ENCODE measurements at places on chromosomes 6 and 20.

DNA sequence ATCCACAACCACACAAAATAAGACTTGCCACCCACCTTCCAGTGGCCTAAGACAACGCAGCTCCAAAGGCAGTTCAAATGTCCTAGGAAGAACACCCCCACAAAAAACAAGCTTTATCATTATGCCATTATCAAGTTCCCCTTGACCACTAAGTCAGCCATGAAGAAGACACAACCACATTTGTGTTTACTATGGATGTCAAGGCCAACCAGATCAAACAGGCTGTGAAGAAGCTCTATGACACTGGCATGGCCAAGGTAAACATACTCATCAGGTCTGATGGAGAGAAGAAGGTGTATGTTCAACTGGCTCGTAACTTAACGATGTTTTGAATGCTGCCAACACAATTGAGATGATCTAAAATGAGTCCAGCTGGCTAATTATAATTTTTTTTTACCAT is 26.1 kb downstream of the SEC63 start:
- no peak for DNase-seq

GRCh38 chr6:100228834-100229441 is 234.9 kb upstream of the MCHR2 start:
- peak; percentile 81 for DNase-seq

DNA sequence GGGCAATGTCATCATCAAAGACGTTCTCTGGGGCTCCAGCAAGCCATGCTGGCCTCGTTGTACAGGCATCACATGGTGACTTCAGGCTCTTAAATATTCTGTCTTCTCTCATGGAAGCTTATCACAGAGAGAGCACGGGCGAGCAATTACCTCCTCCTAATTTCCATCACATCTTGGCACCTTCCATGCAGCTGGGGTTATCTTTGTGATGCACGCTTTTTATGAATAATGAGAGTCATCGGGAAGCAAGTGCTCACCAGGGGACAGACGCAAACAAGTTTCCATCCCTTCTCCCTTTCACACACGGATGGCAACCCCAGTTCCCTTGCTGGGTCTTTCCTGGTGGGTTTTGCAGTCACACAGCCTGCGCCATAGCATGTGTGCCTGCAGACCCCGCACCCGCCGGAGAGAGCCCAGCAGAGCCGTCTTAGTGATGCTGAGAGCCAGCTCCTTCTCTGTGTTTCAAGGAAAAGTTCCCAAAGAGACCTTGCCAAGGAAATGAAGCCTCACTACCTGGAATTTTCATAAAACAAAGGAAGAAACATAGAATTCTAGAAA is 116.3 kb upstream of the AFDN start:
- DNase-seq, result no peak

- peak; percentile 25 for DNase-seq
Measured at GRCh38 chr6:144265390-144265789, 19.7 kb upstream of the UTRN start.

GRCh38 chr6:30744054-30744805 is at the start of gene IER3:
TSS of gene IER3 (minus strand) at chr6:30744547. CDS start at chr6:30744518, 29 bp downstream.
- peak; percentile 80 for DNase-seq

DNA sequence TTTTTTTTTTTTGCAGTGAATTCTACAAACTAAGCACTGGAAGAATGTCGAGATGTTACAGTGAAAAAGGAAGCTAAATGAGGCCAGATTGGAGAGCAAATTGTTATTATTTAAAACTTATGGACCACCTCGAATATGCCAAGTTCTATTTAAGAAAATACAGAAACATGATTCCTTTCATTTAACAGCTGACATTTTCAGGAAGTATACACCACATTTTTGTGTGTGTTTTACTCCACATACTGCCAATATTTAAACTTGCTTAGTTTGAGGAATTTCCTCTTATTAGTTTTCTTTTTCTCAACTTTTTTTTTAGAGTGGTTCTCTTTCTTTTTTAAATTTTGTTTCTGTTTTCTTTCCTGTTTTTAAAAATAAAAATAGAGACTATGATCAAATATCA is 37.0 kb upstream of the GCLC start:
- no peak for DNase-seq

- DNase-seq, result no peak
Measured at GRCh38 chr6:97462938-97463598, 180.1 kb upstream of the MMS22L start.

GRCh38 chr6:4914420-4915159 is 89.2 kb downstream of the RPP40 start:
- peak; percentile 70 for DNase-seq

DNA sequence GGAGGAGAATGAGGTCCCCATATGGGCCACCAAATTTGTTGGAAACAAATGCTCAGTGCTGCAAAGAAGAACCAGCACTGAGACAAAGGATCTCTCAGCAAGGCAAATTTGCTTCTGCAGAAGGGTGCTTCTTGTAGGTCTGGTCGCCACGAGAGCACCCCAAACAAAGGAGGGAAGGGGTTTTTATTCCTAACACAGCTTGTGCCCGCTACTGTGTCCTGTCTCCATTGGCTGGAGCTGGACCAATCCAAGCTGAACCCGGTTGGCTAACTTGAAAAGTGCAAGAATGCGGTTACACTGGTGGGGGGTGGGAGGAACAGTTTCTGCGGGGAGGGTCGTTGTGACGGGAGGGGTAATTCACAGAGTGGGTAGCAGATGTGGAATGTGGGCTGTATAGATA is 54.1 kb upstream of the TULP1 start:
- no peak for DNase-seq

DNA sequence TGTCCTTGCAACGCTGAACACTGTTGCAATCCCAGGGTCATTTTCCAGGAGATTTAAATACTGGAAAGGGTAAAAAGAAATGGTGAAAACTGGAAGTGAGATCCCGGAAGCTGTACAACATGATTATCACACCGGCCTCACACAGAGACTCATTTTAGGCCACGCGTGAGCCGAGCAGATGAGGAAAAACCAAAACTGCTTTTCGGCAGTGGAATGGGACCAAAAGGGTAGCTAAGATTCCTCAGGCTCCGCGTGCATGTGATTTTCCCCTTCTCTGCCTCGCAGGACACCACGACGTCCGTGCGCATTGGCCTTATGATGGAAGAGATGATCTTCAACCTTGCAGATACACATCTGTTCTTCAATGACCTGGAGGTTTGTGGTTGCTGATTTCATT is 213.7 kb downstream of the ZMYND8 start:
- no peak for DNase-seq

GRCh38 chr6:29676981-29677601 is 3.9 kb downstream of the ZFP57 start:
- no peak for DNase-seq

GRCh38 chr6:1014431-1014807 is 297.5 kb upstream of the FOXQ1 start:
- no peak for DNase-seq
